Uterus (tissue), 4 donors: ENCODE measurements at places on chromosomes 13 and 19. TPM values are rescaled to one million over a fixed set of nuclear protein-coding genes. Genes with fewer than 3 reads are reported as not detected.

KLK14 gene
- total RNA-seq = 0.76 TPM

SLITRK1 gene
- total RNA-seq = not detected

PGLYRP2 gene
- not detected for total RNA-seq

GRCh38 chr13:111129465-111130115 lies 14.5 kb downstream of the ARHGEF7 start:
- no peak overlapping the region for H3K4me3 ChIP-seq
- H3K27ac ChIP-seq = no peak overlapping the region
- DNase-seq = no peak
- no peaks in the 10 kb centered on the region for H3K4me1 ChIP-seq

DNA sequence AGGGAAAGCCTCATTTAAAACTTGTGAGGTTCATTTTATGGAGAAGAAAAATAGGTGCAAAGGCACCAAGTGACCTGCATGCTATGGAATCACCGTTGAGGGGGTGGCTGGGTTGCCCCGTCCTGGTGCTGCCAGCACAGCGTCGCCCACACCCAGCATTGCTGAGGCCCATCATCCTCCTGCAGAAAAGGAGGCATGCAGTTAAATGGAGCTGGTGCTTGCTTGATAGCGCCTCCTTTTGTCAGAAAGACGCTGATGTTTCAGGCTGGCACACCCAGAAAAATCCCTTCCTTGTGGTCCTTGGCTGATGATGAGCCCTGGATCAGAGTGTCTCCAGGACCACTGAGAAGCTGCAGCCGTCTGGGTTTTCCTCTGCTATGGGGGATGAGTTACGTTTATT lies 36.9 kb downstream of the DHRS12 start:
- peaks cover 9% of the 10 kb centered on the region for H3K4me1 ChIP-seq
- H3K27me3 ChIP-seq = no peaks in the 10 kb centered on the region
- no peak overlapping the region for H3K4me3 ChIP-seq
- peak overlapping the region; percentile 92 for H3K27ac ChIP-seq

DNA sequence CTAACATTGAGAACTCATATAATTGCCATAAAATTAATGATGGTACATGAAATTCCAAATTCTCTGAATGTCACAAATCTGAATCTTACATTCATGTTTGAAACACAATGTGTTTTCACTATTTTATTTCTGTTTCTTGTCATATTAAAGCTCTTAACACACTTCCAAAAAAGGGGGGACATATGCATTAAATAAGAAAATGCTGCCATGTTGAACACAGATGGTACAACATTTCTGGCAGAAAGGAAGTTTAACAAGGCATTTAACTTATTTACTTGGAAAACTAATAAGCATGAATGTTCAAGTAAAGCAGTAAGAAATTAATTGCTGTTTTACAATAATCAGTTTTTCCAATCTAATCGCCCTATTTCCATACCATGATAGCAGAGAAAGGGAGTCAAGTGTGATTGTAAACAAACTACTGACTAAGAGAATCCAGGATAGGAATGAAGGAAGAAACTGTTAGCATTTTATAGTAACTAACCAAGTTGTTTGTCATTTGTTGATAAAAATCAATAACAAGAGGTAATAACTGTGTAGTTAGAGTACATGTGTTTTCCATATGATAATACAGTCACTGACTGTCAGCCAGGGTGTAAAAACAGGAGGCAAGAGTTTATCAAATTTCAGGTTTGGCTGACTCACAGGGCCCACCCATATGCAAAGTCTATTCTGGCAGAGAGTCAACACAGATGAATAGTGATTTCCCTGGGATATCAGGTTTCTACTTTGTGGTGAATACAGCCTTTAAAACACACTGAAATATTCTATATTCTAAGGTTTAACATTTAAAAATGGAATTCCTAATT lies 5.7 kb upstream of the FOXO1 start:
- H3K27me3 ChIP-seq = no peaks in the 10 kb centered on the region
- H3K4me3 ChIP-seq = no peak overlapping the region
- H3K27ac ChIP-seq = no peak overlapping the region
- H3K4me1 ChIP-seq = no peaks in the 10 kb centered on the region
- DNase-seq = no peak

DNA sequence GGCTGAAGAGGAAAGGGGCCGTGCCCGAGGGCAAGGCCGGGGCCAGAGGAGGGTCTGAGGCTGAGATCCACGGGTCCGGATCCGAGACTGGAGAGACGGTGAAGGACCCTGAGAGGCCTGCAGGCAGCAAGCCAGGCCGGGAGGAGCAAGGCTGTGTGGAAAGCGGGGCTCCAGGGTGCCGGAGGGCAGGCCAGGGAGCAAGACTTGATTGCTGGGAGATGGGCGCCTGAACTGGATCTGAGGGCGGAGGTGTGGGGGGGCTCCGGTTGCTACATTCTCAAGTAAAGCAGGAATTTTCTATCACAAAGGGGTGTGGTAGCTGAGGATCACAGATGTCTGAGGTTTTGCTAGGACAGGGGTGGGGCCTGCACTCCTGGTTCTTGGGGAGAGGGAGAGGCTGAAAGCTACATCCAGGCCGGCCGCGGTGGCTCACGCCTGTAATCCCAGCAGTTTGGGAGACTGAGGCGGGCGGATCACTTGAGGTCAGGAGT lies 3.8 kb downstream of the MAMSTR start:
- peak overlapping the region; percentile 39 for H3K4me3 ChIP-seq
- no peaks in the 10 kb centered on the region for H3K27me3 ChIP-seq
- peak; percentile 63 for DNase-seq
- no peaks in the 10 kb centered on the region for H3K4me1 ChIP-seq

DNA sequence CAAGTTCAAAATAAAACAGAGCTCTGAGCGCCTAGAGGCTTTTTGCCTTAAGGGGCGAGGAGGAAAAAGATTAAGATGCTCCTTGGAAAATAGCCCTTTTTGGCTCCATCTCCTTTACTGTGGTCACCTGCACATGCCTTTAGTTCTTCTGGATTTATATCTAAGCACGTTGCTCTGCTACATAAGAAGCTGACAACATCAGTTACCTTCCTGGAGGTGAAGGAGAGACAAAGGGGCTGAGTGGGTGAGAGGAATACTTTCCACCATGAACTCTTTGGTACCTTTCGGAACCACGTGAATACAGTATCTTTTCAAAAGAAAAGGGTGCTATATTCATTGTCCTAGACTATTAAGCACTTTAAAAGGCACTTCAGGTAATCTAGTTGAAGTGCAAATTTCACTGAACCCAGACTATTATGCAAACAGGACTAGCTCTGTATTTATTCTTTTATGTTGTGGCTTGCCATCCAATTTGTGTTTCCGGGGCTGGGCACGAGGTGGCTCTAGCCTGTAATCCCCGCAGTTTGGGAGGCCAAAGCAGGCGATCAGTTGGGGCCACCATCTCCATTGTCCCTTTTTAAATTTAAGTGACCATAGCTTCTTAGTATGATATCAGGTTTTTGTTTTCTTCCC lies 201.5 kb downstream of the TM9SF2 start:
- DNase-seq = no peak
- no peaks in the 10 kb centered on the region for H3K36me3 ChIP-seq
- H3K4me1 ChIP-seq = no peaks in the 10 kb centered on the region
- no peak overlapping the region for H3K4me3 ChIP-seq
- H3K27ac ChIP-seq = no peak overlapping the region

DNA sequence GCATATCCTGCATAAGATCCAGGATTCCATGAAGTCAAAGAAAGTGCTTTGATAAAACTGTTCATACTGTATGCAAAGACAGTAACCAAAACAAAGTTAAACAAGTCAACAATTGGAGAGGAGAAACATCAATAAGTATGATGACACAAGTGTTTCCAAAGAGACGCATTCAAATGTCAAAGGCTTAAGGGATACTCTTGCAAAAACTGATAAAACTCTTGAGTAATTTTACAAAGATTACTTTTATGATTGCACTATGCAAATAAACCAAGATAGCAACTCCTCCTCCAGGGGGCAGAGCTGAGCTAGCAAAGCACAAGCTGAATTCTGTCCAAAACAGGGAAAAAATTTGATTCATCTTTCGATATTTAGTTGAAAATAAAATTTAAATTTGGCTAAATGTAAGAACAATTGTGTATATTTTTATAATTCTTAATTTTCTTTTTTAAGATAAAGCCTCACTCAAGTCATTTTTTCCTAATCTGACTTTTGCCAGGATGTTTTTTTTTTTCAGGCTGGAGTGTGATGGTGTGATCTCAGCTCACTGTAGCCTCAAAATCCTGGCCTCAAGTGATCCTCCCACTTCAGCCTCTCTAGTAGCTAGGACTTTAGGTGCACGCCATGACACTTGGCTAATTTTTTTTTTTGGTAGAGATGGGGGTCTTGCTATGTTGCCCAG lies 84.0 kb downstream of the MZT1 start:
- DNase-seq = no peak
- H3K27me3 ChIP-seq = no peaks in the 10 kb centered on the region
- H3K36me3 ChIP-seq = no peaks in the 10 kb centered on the region
- H3K4me3 ChIP-seq = no peak overlapping the region

DNA sequence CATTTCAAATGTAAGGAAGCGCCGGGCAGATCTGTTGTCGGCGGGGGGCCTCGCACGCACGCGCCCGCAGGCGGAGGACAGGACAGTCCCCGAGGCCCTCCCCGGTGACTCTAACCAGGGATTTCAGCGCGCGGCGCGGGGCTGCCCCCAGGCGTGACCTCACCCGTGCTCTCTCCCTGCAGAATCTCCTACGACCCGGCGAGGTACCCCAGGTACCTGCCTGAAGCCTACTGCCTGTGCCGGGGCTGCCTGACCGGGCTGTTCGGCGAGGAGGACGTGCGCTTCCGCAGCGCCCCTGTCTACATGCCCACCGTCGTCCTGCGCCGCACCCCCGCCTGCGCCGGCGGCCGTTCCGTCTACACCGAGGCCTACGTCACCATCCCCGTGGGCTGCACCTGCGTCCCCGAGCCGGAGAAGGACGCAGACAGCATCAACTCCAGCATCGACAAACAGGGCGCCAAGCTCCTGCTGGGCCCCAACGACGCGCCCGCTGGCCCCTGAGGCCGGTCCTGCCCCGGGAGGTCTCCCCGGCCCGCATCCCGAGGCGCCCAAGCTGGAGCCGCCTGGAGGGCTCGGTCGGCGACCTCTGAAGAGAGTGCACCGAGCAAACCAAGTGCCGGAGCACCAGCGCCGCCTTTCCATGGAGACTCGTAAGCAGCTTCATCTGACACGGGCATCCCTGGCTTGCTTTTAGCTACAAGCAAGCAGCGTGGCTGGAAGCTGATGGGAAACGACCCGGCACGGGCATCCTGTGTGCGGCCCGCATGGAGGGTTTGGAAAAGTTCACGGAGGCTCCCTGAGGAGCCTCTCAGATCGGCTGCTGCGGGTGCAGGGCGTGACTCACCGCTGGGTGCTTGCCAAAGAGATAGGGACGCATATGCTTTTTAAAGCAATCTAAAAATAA lies 18.2 kb downstream of the IL17D start:
- no peaks in the 10 kb centered on the region for H3K36me3 ChIP-seq
- H3K4me1 ChIP-seq = no peaks in the 10 kb centered on the region
- H3K27ac ChIP-seq = no peak overlapping the region
